Transverse colon (tissue), 4 donors: ENCODE measurements at places on chromosomes 2 and 18. TPM values are rescaled to one million over a fixed set of nuclear protein-coding genes. Genes with fewer than 3 reads are reported as not detected.
A peak's percentile ranks its signal among the peaks of the same experiment; 100 is the strongest.

LINC00305 gene
- total RNA-seq, result not detected

CDH2 gene
- 1.1 TPM for total RNA-seq

LRRTM1 gene
- total RNA-seq, result 7.9 TPM

MAP3K2 gene
- total RNA-seq, result 77.5 TPM

FLACC1 gene
- total RNA-seq, result 5.2 TPM

DNA sequence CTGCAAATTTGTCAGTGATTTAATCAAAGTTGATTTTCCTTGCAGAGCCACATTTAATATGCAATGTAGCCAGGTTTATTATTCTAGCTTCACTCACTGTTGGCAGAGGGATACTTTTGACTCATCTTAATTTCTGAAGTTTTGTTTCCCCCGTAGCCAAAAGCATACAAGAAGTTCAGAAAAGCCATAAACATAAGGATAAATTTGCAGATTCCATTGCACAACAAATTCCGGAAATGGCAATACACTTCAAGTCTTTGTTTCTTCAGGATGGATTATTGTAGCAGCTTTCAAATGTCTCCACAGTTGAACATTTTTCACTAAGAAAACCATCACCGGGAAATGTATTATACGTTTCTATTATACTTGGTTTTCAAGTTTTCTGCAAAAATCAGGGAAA lies 88.0 kb upstream of the ZCCHC2 start:
- no peak overlapping the region for H3K4me3 ChIP-seq
- peak overlapping the region; percentile 48 for H3K27ac ChIP-seq
- H3K36me3 ChIP-seq, result no peaks in the 10 kb centered on the region
- H3K27me3 ChIP-seq, result no peaks in the 10 kb centered on the region

DNA sequence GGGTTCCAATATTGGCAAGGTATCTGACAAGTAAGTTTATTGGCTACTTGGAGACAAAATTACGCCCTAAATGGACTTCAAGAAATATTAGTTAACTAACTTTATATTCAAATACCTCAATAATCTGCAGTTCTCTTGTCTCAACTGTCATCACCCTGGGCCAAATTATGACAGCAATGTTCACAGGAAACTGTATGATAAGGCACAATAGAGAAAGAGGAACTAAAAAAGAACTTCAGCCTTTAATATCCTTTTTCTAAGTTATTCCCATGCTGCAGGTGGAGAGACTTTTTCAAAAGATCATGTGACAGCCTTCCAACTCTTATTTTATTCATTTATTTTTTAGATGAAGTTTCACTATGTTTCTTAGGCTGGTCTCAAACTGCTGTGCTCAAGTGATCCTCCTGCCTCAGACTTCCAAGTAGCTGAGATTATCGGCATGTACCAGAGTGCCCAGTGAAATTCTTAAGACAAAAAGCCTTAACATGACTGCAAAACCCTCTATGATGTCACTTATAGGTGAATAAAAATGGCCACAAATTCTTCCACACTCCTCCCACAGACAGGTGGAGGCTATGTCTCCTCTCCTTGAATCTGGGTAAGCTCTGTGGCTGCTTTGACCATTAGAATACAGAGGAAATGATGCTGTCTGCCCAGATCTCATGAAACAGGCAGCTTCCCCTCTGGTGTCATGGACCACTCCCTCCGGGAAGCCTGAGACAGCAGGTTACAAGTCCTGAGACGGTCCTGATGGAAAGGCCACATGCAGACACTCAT lies 211.0 kb downstream of the TGIF1 start:
- peaks cover 17% of the 10 kb centered on the region for H3K4me1 ChIP-seq
- no peaks in the 10 kb centered on the region for H3K36me3 ChIP-seq
- no peaks in the 10 kb centered on the region for H3K27me3 ChIP-seq
- no peak for DNase-seq
- no peak overlapping the region for H3K4me3 ChIP-seq

GRCh38 chr2:70523996-70524965 lies 29.3 kb downstream of the TGFA start:
- H3K36me3 ChIP-seq, result no peaks in the 10 kb centered on the region
- no peaks in the 10 kb centered on the region for H3K27me3 ChIP-seq
- peaks cover 17% of the 10 kb centered on the region for H3K4me1 ChIP-seq

GRCh38 chr2:55887351-55887750 lies 36.2 kb downstream of the EFEMP1 start:
- no peak overlapping the region for H3K4me3 ChIP-seq
- DNase-seq, result no peak
- H3K36me3 ChIP-seq, result no peaks in the 10 kb centered on the region
- no peaks in the 10 kb centered on the region for H3K4me1 ChIP-seq

DNA sequence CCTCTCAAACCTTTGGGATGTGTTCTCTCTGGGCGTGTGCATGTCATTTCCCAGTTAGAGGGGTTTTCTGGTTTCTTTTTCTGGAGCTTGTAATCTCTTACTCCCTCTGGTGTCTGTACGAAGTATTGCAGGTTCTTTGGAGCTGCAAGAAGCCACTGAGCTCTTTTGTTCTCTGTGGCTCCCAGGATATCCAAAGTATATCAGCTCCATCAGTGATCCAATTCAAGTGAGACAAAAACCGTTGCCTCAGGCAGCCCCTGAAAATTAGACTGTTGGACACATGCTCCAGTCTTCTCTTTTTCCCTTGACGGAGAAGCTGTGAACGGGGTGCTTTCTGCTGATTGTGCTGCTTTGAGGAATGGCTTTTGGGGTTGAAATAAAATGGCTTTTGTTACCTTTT lies 59.0 kb upstream of the LDLRAD4 start:
- H3K27ac ChIP-seq, result no peak overlapping the region
- no peak overlapping the region for H3K4me3 ChIP-seq

GRCh38 chr18:65498605-65499004 lies 252.2 kb upstream of the CDH7 start:
- H3K4me1 ChIP-seq, result no peaks in the 10 kb centered on the region
- no peak overlapping the region for H3K27ac ChIP-seq
- no peak overlapping the region for H3K4me3 ChIP-seq
- no peaks in the 10 kb centered on the region for H3K36me3 ChIP-seq

DNA sequence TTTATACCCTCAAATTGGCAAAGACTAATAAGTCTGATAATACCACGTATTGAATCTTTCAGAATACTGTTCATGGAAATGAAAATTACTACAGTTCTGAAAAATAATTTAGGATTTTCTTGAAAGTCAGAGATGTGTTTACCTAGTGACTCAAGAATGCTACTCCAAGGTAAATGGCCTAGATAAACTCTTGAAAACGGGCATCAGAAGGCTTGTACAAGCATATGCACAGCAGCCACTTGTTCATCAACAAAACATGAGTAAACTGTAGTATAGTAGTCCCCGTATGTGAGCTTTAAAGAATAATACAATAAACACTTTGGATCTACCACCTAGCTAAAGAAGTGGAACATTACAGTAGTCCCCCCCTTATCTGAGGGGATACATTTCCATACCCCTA lies 157.5 kb downstream of the THADA start:
- no peak overlapping the region for H3K4me3 ChIP-seq
- H3K36me3 ChIP-seq, result no peaks in the 10 kb centered on the region
- H3K4me1 ChIP-seq, result peaks cover 6% of the 10 kb centered on the region

DNA sequence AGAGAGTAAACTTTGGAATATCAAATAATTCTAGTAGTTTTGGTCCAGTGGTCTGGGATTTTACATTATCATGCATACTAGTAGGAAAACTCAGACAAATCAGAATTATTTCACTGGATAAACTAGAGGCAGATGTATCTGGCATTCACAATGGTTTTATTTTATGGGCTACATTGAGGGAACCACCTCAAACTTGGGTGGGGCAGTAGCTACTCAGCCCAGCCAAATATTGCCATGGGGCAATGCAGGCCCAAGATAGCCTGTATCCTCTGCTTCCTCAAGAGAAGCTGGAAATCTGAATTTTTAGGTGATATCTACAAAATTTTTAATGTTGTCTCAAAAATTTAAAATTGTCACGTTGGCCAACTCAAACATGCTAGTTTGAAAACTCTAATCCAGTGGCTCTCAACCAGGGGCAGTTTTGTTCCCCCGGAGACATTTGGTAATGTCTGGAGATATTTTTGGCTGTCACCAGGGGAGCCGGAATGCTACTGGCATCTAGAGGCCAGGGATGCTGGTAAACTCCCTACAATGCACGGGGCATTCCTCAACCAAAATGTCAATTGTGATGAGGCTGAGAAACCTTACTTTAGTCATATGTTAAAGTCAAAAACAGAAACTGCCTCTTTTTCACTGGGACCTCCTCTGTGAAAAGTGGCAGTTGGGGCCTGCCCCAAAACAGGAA lies 172.8 kb upstream of the SPRED2 start:
- H3K36me3 ChIP-seq, result no peaks in the 10 kb centered on the region
- no peak for DNase-seq
- no peak overlapping the region for H3K4me3 ChIP-seq
- peaks cover 9% of the 10 kb centered on the region for H3K27me3 ChIP-seq
- peaks cover 8% of the 10 kb centered on the region for H3K4me1 ChIP-seq

- DNase-seq, result no peak
- no peaks in the 10 kb centered on the region for H3K36me3 ChIP-seq
- H3K4me3 ChIP-seq, result no peak overlapping the region
- no peaks in the 10 kb centered on the region for H3K4me1 ChIP-seq
Observed at GRCh38 chr2:114683251-114683650, 240.8 kb downstream of the DPP10 start.

- H3K27me3 ChIP-seq, result no peaks in the 10 kb centered on the region
- H3K4me1 ChIP-seq, result peaks cover 7% of the 10 kb centered on the region
- DNase-seq, result no peak
- H3K36me3 ChIP-seq, result peaks cover 49% of the 10 kb centered on the region
Observed at GRCh38 chr2:38682008-38682575, 16.2 kb downstream of the GALM start.

DNA sequence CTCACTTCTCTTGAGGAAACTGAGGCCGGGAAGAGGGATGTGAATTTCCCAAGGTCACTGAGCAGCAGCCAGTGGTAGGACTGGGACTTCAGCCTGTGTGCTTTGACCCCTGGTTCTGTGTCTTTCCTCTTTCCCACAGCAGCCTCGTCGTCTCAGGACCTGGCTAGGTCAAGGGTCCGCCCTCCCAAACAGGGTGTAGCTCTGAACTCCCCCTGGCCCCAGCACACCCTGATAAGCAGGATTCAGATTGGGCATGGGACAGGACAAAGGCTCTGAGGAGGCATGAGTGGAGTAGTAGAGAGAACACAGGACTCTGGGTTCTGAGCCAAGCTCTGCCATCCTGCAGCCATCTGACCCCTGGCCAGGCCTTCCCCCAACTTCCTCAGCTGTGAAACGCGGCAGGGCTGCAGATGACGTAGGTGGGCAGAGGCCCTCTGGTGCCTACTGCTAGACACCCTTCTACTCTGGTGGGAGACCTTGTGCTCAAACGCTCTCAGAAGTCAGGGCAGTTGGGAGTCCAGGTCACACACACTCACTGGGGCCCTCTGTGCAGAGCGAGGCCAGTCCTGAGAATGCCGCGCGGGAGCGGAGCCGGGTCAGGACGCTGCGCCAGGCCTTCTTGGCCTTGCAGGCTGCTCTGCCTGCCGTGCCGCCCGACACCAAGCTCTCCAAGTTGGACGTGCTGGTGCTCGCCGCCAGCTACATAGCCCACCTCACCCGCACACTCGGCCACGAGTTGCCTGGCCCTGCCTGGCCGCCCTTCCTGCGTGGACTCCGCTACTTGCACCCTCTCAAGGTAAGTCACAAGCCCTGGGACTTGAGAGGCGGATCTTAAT lies 984 bp downstream of the TCF23 start:
- H3K27me3 ChIP-seq, result no peaks in the 10 kb centered on the region
- DNase-seq, result no peak
- H3K36me3 ChIP-seq, result no peaks in the 10 kb centered on the region
- H3K4me3 ChIP-seq, result no peak overlapping the region
- H3K4me1 ChIP-seq, result no peaks in the 10 kb centered on the region

GRCh38 chr2:97751752-97752151 lies 38.4 kb downstream of the ZAP70 start:
- DNase-seq, result no peak
- no peaks in the 10 kb centered on the region for H3K4me1 ChIP-seq
- H3K27ac ChIP-seq, result no peak overlapping the region
- no peaks in the 10 kb centered on the region for H3K27me3 ChIP-seq
- H3K36me3 ChIP-seq, result no peaks in the 10 kb centered on the region

DNA sequence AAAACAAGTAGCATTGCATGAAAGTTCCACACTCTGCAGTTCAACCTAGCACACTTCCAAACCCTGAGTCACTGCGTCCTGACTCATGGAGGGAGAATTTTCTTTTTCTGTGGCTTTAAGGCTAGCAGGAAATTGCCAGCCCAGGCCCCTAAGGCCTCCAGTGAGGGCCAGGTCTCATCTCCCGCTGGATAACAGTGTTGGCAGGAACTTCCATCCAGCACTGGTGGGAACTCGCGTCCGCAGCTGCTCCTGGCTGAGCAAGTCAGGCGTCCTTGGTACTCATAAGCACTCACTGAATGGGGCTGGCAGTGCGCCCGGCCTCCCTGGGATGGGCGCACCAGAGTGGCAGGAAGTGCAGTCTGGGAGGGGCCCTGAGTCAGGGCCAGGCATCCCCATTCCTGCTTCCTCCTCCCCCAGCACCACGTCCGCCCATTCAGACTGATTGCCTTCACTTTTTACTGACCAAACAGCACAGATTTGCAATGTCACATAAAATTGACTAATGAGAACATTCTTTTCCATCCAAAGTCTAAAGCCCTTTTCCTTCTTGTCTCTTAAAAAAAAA lies 14.3 kb downstream of the MALL start:
- peaks cover 56% of the 10 kb centered on the region for H3K4me1 ChIP-seq
- H3K36me3 ChIP-seq, result no peaks in the 10 kb centered on the region
- DNase-seq, result peak; percentile 94
- H3K4me3 ChIP-seq, result no peak overlapping the region

DNA sequence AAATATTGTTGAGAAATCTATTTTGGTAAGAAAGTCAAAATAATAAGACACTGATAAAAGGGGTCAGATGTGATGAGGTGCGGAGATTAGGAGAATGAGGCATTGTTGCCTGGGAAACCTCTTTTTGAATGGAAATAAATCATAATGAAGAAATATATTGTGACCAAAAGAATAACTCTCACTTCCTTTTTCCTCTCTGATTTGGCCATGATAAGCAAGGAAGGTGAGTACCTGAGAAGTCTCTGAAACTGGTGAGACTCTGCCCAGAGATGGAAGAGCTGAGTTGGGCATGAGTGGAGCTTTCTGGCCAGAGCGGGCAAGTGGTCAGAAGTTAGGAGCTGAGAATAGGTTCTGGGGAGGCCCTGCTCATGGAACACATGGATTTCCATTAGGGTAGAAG lies 11.8 kb downstream of the LAMA3 start:
- no peaks in the 10 kb centered on the region for H3K4me1 ChIP-seq
- H3K4me3 ChIP-seq, result no peak overlapping the region
- no peaks in the 10 kb centered on the region for H3K27me3 ChIP-seq
- H3K36me3 ChIP-seq, result no peaks in the 10 kb centered on the region
- no peak overlapping the region for H3K27ac ChIP-seq
- DNase-seq, result no peak
